ENCODE measurements at places on chromosomes 5 and 9. TPM values are rescaled to one million over a fixed set of nuclear protein-coding genes. Genes with fewer than 3 reads are reported as not detected.

DNA sequence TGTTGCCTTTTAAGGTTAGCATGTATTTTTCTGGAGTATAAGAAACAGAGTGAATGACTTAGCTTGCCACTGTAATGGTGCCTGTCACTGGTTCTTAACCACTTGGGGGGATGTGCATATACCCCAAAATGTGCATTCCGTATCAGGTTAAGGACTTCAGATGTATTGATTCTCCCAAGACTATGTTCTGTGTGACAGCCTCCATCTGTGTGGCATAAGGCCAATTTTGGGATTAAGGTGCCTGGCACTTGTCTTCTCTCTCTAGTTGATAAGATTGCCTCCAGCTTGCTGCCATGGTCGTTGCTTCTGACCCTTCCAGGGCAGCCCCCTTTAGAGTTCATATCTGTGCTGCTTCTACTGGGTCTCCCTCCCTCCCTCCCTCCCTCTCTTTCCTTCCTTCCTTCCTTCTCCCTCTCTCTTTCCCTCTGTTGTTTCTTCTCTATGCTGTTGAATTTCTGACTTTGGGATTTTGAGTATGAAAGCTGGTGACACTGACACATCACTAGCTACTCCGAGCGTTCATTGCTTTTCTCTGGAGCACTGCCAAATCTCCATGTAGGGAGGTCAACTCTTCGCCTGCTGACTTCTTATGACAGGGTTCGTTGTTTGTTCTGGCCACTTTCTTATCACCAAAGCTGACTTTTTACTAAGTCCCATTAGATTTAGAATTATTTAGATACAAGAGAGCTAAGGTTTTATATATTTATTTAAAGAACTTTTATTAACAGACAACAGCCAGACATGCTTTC is 31.0 kb downstream of the TNFAIP8 start:
- H3K27me3 ChIP-seq = no peaks in the 10 kb centered on the region
- DNase-seq = no peak
- H3K4me3 ChIP-seq = no peak overlapping the region
- no peaks in the 10 kb centered on the region for H3K4me1 ChIP-seq
- no peak overlapping the region for H3K27ac ChIP-seq
- H3K36me3 ChIP-seq = no peaks in the 10 kb centered on the region

- H3K36me3 ChIP-seq = no peaks in the 10 kb centered on the region
- peak overlapping the region; percentile 7 for H3K27ac ChIP-seq
- peak overlapping the region; percentile 19 for H3K4me3 ChIP-seq
These were observed 171.1 kb downstream of the SAXO1 start for GRCh38 chr9:18861609-18862544.

- no peaks in the 10 kb centered on the region for H3K4me1 ChIP-seq
- no peak for DNase-seq
- no peaks in the 10 kb centered on the region for H3K27me3 ChIP-seq
- no peaks in the 10 kb centered on the region for H3K36me3 ChIP-seq
These were observed 457.0 kb upstream of the ZNF462 start for GRCh38 chr9:106405871-106406435.

GRCh38 chr5:142545650-142546322 is 140.1 kb downstream of the FGF1 start:
- DNase-seq = no peak
- no peaks in the 10 kb centered on the region for H3K36me3 ChIP-seq
- H3K4me3 ChIP-seq = no peak overlapping the region
- H3K27ac ChIP-seq = no peak overlapping the region
- H3K27me3 ChIP-seq = no peaks in the 10 kb centered on the region

GRCh38 chr9:89433826-89434225 is 64.1 kb downstream of the SEMA4D start:
- no peak overlapping the region for H3K27ac ChIP-seq
- no peaks in the 10 kb centered on the region for H3K27me3 ChIP-seq
- DNase-seq = no peak
- H3K4me3 ChIP-seq = no peak overlapping the region
- H3K36me3 ChIP-seq = no peaks in the 10 kb centered on the region

DNA sequence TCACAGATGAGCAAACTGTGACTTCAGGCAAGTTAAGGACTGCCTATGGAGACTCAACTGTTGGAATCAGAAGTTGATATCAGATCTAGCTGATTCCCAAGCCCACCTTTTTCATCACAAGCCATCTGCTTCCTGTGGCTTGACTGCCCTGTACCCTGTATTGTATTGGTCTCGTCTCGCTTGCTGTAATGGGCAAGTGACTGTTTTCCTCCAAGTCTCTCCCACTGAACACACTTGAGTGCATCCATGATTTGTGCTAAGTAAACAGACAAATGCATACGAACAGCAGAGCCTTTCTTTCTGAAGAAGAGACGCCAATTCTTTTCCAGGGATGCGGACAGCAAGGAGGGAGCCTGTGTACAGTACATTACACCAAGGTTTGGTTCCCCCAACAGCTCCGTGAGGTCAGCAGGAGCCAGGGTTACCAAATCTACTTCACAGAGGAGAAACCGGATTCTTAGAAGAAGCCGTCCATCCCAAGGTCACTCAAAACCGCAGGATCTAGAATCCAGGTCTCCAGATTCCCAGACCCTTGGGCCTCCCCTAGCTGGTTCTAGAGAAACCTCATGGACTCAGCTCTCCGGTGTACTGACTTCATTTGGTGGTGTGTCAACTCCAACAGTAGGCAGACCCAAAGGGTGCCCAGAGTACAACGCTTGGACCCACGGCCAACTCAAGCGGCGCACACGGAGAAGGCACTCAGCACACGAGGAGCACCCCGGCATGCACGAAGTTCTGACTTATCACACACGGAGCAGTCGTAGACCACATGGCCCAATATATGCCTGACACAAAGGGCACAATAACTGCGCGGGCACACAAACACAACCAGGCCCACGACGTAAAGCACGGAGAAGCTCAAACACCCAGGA is 1.1 kb downstream of the BAG1 start:
- H3K27me3 ChIP-seq = no peaks in the 10 kb centered on the region
- no peak for DNase-seq
- no peaks in the 10 kb centered on the region for H3K36me3 ChIP-seq
- peak overlapping the region; percentile 95 for H3K27ac ChIP-seq
- no peaks in the 10 kb centered on the region for H3K4me1 ChIP-seq
- H3K4me3 ChIP-seq = peak overlapping the region; percentile 97

GRCh38 chr5:176466245-176466871 is 18.2 kb downstream of the FAF2 start:
- no peaks in the 10 kb centered on the region for H3K27me3 ChIP-seq
- H3K36me3 ChIP-seq = no peaks in the 10 kb centered on the region
- DNase-seq = no peak
- H3K4me3 ChIP-seq = no peak overlapping the region

- H3K27ac ChIP-seq = no peak overlapping the region
- no peaks in the 10 kb centered on the region for H3K36me3 ChIP-seq
- no peak overlapping the region for H3K4me3 ChIP-seq
- no peak for DNase-seq
These were observed 15.5 kb downstream of the OTULINL start for GRCh38 chr5:14597080-14597479.

GRCh38 chr9:97553841-97554240 is 52.4 kb downstream of the TMOD1 start:
- no peak for DNase-seq
- H3K36me3 ChIP-seq = no peaks in the 10 kb centered on the region
- no peak overlapping the region for H3K4me3 ChIP-seq
- H3K27ac ChIP-seq = no peak overlapping the region
- no peaks in the 10 kb centered on the region for H3K27me3 ChIP-seq

- no peaks in the 10 kb centered on the region for H3K4me1 ChIP-seq
- no peaks in the 10 kb centered on the region for H3K27me3 ChIP-seq
- H3K36me3 ChIP-seq = no peaks in the 10 kb centered on the region
- H3K4me3 ChIP-seq = no peak overlapping the region
- no peak overlapping the region for H3K27ac ChIP-seq
These were observed 51.5 kb downstream of the WWC1 start for GRCh38 chr5:168342985-168343384.

- H3K4me1 ChIP-seq = no peaks in the 10 kb centered on the region
- no peaks in the 10 kb centered on the region for H3K36me3 ChIP-seq
- H3K27me3 ChIP-seq = no peaks in the 10 kb centered on the region
- H3K4me3 ChIP-seq = no peak overlapping the region
- no peak overlapping the region for H3K27ac ChIP-seq
- DNase-seq = no peak
These were observed 37.8 kb upstream of the DMXL1 start for GRCh38 chr5:119033135-119033534.

GRCh38 chr5:180305481-180305880 is 13.6 kb upstream of the MAPK9 start:
- no peaks in the 10 kb centered on the region for H3K27me3 ChIP-seq
- H3K36me3 ChIP-seq = no peaks in the 10 kb centered on the region
- no peak overlapping the region for H3K27ac ChIP-seq

GRCh38 chr5:75509956-75510355 is 1.5 kb downstream of the CERT1 start:
- peak overlapping the region; percentile 87 for H3K4me3 ChIP-seq
- no peaks in the 10 kb centered on the region for H3K27me3 ChIP-seq
- no peaks in the 10 kb centered on the region for H3K36me3 ChIP-seq
- no peak for DNase-seq
- no peak overlapping the region for H3K27ac ChIP-seq
- H3K4me1 ChIP-seq = peaks cover 7% of the 10 kb centered on the region

DNA sequence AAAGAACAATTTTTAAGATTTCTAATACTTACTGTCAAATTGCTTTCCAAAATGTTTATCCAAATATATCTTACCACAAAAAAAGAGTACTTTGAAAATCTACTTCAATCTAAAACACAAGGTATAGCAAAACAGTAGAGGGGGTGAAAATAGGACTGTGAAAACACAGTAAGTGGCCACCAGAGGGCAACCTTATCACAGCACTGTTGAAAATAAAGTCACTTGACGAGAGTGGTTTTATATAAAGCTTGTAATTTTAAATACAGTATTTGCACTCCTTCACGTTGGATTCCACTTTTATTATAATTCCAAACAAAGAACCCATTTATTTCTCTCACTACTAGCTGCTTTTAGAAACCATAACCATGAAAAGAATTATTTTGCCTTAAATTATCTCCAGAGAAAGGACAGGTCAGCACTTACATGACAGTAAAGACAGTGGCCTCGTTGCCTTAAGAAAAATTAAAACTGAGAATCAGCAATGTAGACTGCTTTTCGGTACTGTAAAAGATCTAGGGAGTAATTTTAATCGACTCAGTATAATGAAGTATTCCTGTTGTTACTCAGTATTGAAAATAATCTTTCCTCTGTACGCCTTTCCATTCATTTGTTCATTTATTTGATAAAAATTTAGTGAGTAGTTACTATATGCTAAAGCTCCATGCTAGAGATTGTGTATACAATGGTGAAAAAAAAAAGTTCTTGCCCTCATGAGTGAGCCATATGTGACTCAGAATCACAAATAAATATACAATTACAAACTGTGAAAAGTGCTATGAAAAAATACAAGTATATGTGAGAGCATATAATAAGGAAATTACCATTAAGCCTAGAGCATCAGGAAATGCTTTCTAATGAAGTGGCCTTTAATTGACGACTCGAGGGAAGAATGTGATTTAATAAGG is 40.0 kb upstream of the CDK5RAP2 start:
- no peaks in the 10 kb centered on the region for H3K36me3 ChIP-seq
- no peaks in the 10 kb centered on the region for H3K4me1 ChIP-seq
- H3K27ac ChIP-seq = no peak overlapping the region
- no peak overlapping the region for H3K4me3 ChIP-seq

DNA sequence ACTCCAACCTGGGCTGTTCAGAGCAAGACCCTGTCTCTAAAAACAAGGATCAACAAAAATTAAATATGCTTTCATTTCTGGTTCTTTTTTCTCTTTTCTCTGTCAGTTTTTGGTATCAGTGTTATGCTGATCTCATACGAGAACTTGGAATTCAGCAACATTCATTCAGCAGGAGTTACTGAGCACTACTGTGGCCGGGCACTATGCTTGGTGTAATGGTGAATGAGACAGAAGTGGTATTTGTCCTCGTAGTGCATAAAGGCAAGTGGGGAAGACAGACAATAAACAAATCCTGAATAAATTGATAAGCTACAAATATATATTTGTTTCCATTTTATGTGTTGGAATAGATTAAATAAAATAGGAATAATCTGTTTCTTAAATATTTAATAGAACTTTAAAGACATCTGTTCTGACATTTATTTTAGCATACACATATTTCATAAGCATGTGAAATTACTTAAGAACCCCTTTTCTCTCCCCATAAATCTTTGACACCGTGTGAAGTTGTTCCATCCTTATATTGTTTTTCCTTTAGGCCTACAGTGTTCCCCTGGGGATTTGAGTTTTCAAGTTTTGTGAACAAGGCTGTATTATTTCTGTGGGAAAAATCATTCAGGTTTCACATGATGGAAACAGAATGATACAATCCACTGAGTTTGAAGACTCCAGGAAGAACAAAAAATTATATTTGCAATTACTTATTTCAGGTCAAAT is 24.6 kb downstream of the UBAP1 start:
- no peak overlapping the region for H3K27ac ChIP-seq
- H3K36me3 ChIP-seq = no peaks in the 10 kb centered on the region
- no peak for DNase-seq
- no peaks in the 10 kb centered on the region for H3K27me3 ChIP-seq
- H3K4me3 ChIP-seq = no peak overlapping the region
- H3K4me1 ChIP-seq = no peaks in the 10 kb centered on the region

DNA sequence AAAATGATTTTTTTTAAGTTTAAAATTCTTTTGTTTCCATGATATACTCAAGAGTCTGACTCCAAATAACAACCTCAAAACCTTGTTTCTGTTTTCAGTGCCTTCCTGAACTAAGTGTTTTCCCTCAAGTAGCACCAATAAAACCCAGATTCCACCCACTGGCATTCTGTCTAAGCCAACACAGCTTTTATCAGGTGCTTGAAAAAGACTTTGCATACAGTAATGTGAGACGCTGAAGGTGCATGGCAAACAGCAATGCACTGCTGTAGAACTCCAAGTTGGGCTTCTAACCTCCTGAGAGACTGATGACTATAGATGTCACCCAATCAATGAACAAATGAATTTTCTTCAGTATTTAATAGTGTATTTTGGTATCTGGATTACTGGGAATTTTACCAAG is 95.7 kb downstream of the NFIB start:
- DNase-seq = no peak
- H3K36me3 ChIP-seq = no peaks in the 10 kb centered on the region
- H3K27me3 ChIP-seq = no peaks in the 10 kb centered on the region
- H3K4me1 ChIP-seq = no peaks in the 10 kb centered on the region

PKD2L2 gene
- not detected for total RNA-seq

CCNI2 gene
- total RNA-seq = 2.0 TPM

PWWP2A gene
- 29.8 TPM for total RNA-seq

LURAP1L gene
- total RNA-seq = 25.2 TPM

SH3TC2 gene
- 0.48 TPM for total RNA-seq

BHMT2 gene
- 19.3 TPM for total RNA-seq

ACTBL2 gene
- 1.2 TPM for total RNA-seq

MEF2C gene
- total RNA-seq = 41.8 TPM

IFNK gene
- total RNA-seq = not detected

PCDHB5 gene
- 3.4 TPM for total RNA-seq

AGXT2 gene
- total RNA-seq = not detected

LCN2 gene
- total RNA-seq = 42.3 TPM

NRARP gene
- 2.1 TPM for total RNA-seq

PCDHA9 gene
- 0.16 TPM for total RNA-seq

OMD gene
- 12.8 TPM for total RNA-seq
